Activated CD4-positive, alpha-beta T cell treated with anti-CD3 and anti-CD28 coated beads for 36 hours (primary cell): ENCODE measurements at places on chromosomes 6 and 20.

GRCh38 chr20:36924167-36925045 lies 27.1 kb downstream of the SAMHD1 start:
- no peak for DNase-seq

DNA sequence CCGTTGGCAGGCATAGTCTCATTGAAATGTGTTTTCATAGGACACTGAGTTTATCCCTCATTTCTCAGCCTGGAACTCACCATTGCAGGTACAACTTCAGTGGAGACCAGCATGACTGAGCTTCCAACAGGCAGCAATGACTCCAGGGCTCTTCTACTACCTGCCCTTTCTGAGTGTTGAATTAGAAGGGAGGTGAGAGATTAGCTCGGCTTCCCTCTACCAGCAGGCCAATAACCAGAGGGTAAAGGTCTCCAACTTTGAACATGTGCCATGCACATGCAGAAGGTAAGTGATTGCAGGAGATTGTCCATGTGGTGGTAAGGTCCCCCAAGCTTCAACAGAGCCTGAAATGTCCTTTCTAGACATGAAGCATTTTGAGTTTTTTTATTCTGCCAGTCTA lies 233.8 kb upstream of the SUPT3H start:
- DNase-seq = no peak

DNA sequence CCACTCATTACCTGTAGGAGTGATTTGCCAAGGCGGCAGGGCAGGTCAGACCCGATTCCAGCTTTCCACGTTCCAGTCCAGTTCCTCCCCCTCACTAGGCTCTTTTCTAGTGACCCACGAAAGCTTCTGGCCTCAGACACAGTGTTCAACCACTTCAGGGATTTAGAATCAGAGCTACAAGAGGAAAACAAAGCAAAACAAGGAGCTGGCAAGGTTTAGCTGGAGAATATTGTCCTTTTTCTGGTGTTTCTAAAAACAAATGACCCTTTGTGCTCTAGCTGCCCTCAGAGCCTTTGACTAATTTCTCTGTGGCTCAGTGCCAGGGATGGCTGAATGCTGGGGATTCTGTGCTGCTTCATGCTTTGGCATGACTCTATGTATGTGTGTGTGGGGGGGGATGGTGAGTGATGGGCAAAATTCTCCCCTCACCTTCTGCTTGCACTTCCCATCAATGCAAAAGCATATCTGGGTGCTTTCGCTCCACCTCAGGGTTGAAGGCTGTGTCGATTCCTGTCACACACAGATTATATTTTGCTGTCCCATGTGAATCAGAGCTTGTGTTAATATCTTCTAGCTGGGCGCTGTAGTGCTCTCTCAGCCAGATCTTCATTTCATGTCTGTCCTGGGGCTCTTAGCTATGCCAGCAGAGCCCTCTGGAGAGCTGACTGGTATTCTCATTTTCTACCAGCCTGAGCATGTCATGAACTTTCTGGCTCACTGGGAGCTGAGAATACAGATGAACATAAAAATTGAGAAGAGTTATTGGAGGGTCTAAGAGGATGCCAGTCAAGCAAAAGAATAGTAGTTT lies 19.3 kb upstream of the NEDD9 start:
- DNase-seq = no peak

DNA sequence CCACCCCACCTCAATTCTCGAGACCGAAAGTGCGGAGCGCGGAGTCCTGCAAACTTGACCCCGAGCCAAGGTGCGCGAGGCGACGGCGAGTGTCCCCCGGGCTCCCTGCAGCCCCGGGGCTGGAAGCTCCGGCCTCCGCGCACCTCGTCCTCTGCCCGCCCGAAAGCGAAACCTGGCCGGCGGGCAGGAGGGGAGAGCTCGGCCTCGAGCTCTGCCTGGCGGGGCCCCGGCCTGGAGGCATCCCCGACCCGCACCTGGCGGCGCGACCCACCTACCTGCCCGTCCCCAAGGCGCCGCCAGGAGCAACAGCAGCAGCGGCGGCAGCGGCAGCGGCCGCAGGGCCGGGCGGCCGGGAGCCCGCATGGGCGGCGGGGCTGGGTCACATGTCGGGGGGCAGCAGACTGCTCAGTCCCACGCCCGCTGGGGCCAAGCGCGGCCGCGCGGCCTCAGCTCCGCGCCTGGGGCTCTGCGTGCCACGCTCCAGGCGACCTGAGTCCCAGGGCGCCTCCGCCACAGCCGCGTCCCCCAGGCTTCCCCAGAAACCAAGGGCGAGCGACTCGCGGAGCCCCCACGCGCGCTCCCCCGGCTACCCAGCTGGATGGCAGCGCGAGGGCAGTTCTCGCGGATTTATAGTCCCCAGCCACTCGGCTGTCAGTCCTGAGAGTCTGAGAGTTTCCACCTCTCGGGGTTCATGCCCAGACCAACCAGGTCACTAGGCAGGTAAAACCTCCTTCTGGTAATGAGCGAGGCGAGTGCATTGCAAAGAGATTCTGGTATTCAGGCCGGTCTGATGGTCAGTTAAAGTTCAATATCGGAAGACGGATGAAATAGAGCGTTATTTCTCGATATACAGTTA lies at the start of gene IL20RA:
IL20RA (minus strand) TSS at position 600 of the 856 bp plus-strand sequence; CDS start at position 363, 237 bp downstream.
- peak; percentile 19 for DNase-seq

GRCh38 chr20:1164871-1165270 lies 19.9 kb downstream of the TMEM74B start:
- DNase-seq = no peak

DNA sequence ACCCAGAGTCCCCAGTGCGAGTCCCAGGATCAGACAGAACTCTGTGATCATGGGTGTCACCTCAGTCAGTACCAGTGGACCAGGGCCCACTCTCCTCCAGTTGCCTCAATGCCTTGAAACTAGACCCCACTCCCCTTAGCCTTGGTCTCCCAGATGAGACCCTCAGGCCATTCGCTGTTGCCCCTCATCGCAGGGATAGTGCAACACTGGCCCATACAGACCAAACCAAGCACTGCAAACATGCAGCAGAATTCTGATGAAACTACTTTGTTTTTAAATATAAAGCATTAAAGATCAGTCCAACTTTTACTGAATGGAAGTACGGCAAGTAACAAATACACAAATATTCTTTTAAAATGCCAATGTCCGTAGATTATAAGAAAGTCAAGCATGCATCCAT lies 101.2 kb upstream of the NT5E start:
- peak; percentile 28 for DNase-seq

DNA sequence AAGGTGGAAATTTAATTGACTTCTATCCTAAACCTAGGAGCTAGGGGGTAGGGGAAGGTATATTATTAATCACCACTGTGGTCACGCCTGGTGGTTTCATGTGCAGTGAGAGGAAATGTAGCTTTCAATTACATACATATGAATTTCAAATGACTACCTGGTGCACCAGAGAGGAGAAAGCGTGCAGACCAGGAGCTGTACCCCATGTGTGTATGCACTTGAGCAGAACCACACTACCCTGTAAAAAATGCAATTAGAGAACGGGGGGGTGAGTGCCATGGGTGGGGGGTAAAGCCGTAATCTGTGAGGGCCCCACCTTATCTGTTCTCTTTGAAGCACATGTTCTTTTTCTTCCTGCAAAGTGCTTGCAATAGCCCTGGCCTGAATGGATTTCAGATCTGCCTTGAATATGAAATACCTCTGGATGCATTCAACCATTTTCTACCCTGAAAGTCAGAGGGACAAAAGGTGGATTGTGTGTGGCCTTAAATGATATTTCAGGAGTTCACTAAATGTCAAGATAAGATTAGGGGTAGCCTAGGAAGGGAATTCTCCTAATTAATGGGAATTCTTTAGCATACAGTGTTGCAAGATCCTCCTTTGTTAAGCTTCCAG lies 30.9 kb upstream of the EDN3 start:
- peak; percentile 45 for DNase-seq

GRCh38 chr20:4932061-4932460 lies 69.2 kb downstream of the SLC23A2 start:
- DNase-seq = no peak

GRCh38 chr6:87825821-87826221 lies 123.8 kb upstream of the AKIRIN2 start:
- no peak for DNase-seq

DNA sequence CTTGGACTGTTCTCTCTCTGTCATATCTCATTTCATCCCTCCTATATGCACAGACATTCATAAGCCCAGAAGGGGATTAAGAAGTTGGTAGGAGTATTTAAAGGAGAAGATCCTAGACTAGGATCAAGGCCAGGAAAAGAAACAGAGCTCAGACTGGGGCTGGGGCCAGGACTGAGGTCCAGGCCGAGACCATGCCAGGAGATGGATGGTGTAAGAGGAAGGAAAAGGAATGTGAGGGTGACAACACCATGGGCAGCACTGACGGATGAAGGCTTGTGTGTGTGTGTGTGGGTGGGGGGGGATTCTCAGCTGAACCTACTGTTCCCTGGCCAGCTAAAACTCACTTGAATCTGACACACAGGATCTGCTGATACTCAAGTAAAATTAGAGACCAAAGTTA lies 182.1 kb downstream of the KIF6 start:
- DNase-seq = no peak
